ENCODE measurements at places on chromosomes 13 and 19. TPM values are rescaled to one million over a fixed set of nuclear protein-coding genes. Genes with fewer than 3 reads are reported as not detected.
A peak's percentile ranks its signal among the peaks of the same experiment; 100 is the strongest.

ZNF439 gene
- 26.2 TPM for total RNA-seq

DNA sequence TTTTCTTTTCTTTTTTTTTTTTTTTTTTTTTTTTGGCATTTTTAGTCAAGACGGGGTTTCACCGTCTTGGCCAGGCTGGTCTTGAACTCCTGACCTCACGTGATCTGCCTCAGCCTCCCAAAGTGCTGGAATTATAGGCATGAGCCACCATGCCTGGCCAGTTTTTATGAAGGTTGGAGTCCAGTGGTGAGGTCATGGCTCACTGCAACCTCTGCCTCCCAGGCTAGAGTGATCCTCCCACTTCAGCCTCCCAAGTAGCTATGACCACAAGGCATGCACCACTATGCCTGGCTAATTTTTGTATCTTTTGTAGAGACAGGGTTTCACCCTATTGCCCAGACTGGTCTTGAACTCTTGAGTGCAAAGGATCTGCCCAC lies 4.2 kb downstream of the SNRPA start:
- DNase-seq, result no peak

DNA sequence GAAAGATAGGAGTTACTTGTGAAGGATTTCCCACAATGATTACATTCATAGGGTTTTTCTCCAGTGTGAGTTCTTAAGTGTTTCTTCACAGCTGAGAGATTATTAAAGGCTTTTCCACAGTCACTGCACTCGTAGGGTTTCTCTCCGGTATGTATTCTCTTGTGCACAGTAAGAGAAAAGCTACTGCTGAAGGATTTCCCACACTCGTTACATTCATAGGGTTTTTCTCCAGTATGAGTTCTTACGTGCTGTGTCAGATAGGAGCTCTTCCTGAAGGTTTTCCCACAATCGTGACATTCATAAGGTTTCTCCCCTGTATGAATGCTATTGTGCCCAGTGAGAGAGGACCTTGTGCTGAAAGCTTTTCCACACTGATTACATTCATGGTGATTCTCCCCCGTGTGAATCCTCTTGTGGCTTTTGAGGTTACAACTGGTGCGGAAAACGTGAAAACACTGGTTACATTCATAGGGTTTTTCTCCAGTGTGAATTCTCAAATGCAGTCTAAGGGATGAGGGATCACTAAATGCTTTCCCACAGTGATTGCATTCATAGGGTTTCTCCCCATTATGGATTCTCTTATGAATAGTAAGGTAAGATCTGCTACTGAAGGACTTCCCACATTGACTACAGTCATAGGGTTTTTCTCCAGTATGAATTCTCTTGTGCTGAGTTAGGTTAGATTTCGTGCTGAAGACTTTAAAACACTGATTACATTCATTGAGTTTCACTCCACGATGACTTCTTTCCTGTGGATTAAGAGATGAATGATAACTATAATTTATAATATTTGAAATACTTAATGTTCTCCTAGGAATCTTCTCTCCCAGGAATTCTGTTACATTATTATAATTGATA lies 20.6 kb downstream of the ZNF558 start:
- no peak for DNase-seq

- DNase-seq, result no peak
Measured at GRCh38 chr19:10729411-10729810, 11.5 kb downstream of the DNM2 start.

CACNA1A gene
- total RNA-seq, result 1.7 TPM

LIM2 gene
- not detected for total RNA-seq

- DNase-seq, result no peak
Measured at GRCh38 chr19:18502638-18503294, 19.1 kb downstream of the ELL start.

- DNase-seq, result no peak
Measured at GRCh38 chr19:30703645-30704044, 331.5 kb downstream of the ZNF536 start.

DNA sequence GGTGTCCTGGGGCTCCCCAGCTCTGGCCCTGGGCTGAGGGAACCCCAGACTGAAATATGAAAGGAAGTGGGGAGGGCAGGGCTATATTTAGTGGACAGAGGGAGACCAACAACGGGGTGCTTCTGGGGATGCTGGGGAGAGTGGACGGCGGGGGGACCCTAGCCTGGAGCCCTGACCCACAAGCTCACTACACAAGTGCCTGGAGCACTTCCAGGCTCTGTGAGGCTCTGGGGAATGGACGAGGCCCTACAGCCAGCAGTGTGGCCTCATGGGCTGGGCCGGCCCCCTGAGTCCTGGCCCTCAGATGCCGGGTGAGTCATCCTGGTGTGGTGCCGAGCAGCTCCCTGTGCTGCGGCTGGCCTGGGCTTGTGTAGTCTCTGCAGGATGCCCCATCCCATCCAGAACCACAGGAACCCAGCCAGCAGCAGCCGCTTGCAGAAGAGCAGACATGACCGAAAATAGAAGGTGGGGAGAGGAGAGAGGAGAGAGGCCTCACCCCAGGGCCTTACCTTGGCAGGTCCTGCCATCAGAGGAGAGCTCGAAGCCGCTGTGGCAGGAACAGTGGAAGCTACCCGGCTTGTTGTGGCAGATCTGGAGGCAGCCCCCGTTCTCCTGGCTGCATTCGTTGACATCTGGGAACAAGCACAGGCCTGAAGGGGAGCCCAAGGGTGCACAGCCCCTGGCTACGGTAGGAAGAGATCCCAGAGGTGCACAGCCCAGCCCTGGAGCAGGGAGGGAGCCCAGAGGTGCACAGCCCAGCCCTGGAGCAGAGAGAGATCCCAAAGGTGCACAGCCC lies 26.1 kb downstream of the GAS6 start:
- DNase-seq, result peak; percentile 61

PSG2 gene
- not detected for total RNA-seq

THSD1 gene
- total RNA-seq, result 15.1 TPM

DNA sequence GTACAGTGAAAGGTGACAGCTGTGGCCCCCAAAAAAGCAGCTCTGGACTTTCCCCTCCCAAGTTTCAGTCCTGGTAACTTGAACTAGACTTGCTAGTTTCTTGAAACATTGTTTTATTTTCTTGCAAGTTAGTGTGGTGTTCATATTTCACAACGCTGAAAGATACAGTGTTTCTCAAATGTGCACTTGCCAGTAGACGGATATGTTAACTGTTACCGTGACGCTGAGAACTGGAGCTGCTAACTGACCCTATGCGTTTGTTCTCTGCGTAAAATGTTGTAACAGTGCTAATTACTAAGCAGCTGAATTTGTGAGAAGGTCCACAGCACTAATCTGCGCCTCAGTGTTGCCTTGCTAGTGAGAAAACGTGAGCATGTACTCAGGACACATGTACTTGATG lies 79.6 kb downstream of the GGACT start:
- no peak for DNase-seq

FAM83E gene
- 0.58 TPM for total RNA-seq

DNA sequence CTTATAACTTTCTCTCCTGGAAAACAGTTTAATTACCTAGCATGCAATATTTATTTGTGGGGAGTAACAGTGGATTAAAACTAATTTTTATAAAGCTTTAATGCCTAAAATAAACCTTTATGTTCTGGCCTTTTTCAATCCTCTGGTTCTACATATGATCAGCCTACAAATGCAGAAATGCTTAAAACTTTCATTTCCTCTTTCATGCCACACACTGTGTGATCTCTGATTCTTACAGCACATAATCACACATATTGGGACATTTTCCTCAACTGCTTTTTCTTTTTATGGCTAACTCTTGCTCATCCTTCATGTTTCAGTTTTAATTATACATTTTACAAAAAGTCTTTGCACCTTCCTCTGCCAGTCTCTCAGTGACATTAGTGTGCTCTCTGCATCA lies 910.8 kb upstream of the SLITRK6 start:
- DNase-seq, result no peak

DNA sequence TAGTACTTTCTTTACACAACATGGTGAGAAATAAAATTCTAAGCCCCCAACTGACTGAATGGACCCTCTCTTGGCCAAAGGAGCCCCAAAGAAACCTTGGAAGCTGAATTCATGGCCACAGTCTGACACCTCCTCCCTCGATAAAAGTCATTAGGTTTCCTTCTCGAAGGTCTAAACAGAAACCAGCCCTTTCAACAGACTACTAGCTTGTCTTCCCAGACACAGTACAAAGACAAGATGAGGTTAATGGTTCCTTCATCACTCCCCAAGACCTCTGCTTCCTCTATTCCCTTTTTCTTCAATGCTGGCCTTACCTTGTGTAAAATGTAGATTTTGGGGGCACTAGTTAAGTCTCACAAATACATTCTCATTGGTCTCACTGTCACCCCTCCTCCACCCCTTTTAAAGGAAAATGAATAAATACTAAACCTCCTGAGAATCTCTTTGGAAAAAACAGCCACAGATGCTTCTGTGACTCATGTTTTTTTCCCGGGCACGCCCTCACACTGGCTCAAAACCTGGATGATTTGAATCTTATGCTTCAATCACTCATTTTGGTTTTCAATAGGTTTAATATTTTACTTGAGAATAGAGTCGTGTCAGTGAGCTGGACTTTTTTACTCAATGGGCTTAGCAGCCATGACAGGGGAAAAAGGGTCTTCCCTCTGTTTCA lies 65.8 kb upstream of the MED4 start:
- no peak for DNase-seq

- no peak for DNase-seq
Measured at GRCh38 chr19:51196181-51196580, 28.7 kb upstream of the CD33 start.

DNA sequence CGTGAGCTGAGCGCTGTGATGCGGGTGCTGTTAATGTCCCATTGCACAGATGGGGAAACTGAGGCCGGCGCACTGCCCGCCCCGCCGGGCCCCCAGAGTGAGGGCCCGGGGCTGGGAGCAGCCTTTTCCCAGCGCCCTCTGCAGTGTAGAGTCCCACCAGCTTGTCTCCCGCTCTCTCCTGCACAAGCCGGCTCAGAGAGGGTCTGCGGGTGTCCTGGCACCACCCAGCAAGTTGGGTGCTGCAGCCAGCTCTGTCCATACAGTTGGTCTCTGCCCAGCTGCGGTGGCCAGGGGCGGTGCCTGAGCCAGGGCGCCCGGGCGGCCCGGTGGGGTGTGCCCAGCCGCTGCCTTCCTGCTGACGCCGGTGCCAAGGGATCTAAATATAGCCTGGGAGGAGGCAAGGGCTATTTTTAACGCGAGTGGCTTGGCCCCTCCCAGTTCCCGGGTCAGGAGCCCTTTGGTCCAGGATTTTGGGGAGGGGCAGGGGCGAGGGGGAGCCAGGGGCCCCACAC lies 19.3 kb downstream of the GADD45B start:
- no peak for DNase-seq

- peak; percentile 40 for DNase-seq
Measured at GRCh38 chr19:23116802-23117571, at the start of gene ZNF730. ZNF730 (plus strand) TSS chr19:23117025; CDS start chr19:23117174, 149 bp downstream.

DNA sequence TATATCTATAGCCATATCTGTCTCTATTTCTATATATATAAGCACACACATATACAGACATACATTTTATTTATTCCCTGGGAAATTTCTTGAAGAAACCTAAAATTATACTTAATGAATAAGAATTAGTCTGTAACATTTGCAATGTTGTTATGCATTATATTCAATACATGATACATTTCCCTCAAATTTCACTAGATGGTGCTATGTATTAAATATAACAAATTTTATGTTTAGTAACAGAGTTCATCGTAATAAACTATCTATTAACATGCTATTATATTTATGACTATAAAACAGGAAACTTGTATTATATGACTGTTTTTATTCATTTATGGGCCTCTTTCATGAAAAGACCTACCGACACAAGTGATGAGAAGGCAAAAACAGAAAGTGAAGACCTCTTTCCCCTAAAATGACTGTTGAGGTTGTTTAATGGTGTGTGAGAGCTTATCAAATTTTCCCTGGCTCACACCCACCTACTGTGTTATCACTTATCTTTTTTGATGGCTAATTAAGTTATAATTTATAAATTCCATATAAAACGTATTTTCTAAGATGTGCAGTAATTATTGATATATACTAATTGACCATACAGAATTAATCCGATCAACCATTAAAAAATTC lies 881.9 kb downstream of the SLITRK6 start:
- DNase-seq, result no peak

DNA sequence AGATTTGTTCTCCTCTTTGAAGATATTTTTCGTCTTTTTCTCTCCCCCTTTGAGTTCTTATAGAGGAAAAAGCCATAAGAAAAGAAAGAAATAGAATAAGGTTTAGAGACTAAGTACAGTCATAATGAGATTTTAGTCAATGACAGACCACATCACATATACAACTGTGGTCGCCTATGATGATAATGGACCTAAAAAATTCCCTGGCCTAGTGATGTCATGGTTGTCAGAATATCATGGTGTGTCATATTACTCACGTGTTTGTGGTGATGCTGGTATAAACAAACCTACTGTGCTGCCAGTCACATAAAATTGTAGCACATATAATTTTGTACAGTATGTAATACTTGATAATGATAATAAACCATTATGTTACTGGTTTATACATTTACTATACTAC lies 1096.1 kb downstream of the OLFM4 start:
- no peak for DNase-seq

- no peak for DNase-seq
Measured at GRCh38 chr19:15297416-15298224, 34.7 kb downstream of the BRD4 start.

ZNF264 gene
- 42.5 TPM for total RNA-seq

DNA sequence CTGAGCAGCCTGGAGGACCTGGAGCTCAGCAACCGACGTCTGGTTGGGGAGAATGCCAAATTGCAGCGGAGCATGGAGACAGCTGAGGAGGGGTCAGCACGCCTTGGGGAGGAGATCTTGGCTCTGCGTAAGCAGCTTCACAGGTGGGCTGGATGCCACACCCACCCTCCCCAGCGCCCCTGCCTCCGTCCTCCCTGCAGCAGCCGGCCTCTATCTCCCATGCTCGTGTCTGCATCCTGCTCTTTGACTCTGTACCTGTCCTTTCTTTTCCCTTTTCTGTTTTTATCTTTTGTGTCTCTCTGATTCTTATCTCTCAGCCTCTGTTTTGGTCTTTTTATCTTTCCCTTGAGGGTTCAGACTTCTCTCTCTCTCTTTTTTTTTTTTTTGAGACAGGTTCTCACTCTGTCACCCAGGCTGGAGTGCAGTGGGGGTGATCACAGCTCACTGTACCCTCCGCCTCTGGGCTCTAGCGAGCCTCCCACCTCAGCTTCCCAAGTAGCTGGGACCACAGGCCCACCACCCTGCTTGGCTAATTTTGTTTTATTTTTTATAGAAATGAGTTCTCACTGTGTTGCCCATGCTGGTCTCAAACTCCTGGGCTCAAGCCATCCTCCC lies 10.1 kb downstream of the KASH5 start:
- DNase-seq, result no peak

DNA sequence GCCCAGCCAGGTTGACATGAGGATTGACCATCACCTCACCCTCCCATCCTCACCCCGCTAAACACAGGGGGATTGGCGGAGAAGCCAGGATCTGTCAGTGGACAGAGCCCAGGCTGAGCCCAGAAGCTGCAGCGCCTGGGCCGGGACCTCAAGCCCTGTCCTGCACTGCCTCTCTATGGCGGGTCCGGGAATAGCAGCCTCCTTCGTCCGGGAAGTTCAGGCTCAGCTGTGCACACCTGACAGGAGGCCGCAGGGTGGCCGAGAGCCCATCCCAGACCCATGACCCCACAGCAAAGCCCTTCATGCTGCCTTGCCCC lies 67.8 kb downstream of the SPACA7 start:
- DNase-seq, result no peak

- DNase-seq, result no peak
Measured at GRCh38 chr13:33999811-34000605, 182.1 kb downstream of the RFC3 start.

- no peak for DNase-seq
Measured at GRCh38 chr13:22227895-22228294, 557.0 kb downstream of the FGF9 start.

ZNF878 gene
- 0.85 TPM for total RNA-seq

Measured in urinary bladder (tissue), 4 donors.